A549 treated with CpdA at 1 μM for 4 hours (cell line): ENCODE measurements at places on chromosomes 11 and 22. TPM values are rescaled to one million over a fixed set of nuclear protein-coding genes. Genes with fewer than 3 reads are reported as not detected.

Gene KIAA1671
- 7.0 to 10.8 TPM (median 8.6 TPM) in 5 replicates for total RNA-seq

Gene KDM4D
- 0.43 to 0.60 TPM (median 0.56 TPM) in 5 replicates for total RNA-seq

Gene CPT1B
- total RNA-seq: 10.5 to 15.7 TPM (median 13.6 TPM) in 5 replicates

Gene GLYAT
- total RNA-seq: not detected in 5 replicates

Gene NPTXR
- total RNA-seq: 11.7 to 16.2 TPM (median 12.7 TPM) in 5 replicates

Gene TRABD
- 23.5 to 41.4 TPM (median 35.1 TPM) in 5 replicates for total RNA-seq

Gene GLYATL2
- not detected in 5 replicates for total RNA-seq

Gene CDHR5
- total RNA-seq: 0.03 to 0.19 TPM (median 0.03 TPM) in 3 of 5 replicates, not detected in the others

Gene TYR
- not detected in 5 replicates for total RNA-seq

Gene UPK3A
- not detected in 5 replicates for total RNA-seq

Gene P2RY2
- total RNA-seq: 8.1 to 11.0 TPM (median 9.8 TPM) in 5 replicates

Gene KRTAP5-2
- not detected in 5 replicates for total RNA-seq

Gene SYT12
- 10.2 to 14.1 TPM (median 10.4 TPM) in 5 replicates for total RNA-seq

Gene TPBGL
- 0.15 to 0.35 TPM (median 0.20 TPM) in 5 replicates for total RNA-seq

Gene MS4A2
- total RNA-seq: not detected in 5 replicates

Gene DGCR6
- 0.55 to 1.5 TPM (median 1.3 TPM) in 5 replicates for total RNA-seq

Gene SNX32
- total RNA-seq: 0.05 to 0.19 TPM (median 0.07 TPM) in 4 of 5 replicates, not detected in the other

Gene PLAAT3
- 38.5 to 56.5 TPM (median 51.8 TPM) in 5 replicates for total RNA-seq

Gene MMP7
- 22.4 to 37.3 TPM (median 27.0 TPM) in 5 replicates for total RNA-seq
